A549 (cell line): ENCODE measurements at places on chromosomes 16 and 17.
A peak's percentile ranks its signal among the peaks of the same experiment; 100 is the strongest.

DNA sequence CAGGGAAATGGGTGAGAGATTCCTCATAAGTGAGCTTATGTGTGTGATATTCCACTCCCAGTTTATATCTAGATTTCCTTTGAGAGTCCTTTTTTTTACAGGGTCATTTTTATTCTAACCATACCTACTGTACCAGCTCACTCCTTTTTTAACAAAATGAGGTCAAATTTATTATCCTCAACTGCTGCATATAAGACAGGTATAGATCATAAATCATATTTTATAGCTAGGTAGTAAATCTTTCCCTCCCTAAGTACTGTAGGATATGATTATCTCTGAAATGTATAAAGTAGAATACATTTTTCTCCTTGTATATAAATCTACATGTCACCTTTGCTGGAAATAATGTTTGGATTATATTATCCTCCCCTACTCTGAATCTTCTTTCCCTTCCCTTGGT lies 31.5 kb downstream of the AP2B1 start:
- no peak for DNase-seq

DNA sequence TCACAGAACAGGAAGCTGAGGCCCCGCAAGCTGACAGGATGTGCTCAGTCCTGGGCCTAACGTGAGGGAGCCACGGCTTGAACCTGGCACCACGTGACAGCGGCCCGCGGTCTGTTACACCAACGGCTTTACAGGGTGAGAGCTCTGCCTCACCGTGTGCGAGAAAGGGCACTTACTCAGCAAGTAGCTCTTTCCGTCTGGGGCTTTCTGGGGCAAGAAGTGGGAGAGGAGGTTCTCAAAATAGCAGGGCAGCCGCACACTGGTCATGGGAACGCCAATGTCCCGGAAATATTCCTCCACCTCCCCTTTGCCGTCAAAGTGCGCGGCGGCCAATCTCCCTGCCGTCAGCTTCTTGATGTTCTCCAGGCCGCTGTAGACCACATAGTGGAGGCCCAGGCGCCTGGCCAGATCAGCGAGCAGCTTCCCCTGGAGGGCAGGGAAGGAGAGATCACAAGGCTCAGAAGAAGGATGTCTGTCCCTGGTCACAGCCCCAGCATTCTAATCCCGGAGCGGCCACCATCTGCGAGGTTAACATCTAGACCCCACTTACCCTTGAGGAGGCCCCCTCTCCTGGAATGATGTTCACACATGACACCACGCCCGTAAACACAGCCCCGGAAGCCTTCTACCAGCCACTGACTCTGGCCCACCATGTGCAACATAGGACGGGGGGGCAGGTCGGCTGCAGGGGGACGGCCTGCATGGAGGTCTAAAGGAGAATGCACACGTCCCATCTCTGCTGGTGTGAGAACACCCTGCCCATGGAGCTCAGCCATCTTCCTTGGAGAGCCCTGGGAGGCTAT lies 8.2 kb downstream of the NMRAL1 start:
- no peak for DNase-seq

- DNase-seq = no peak
These were observed 27.0 kb downstream of the POLR3E start for GRCh38 chr16:22323959-22324786.

GRCh38 chr16:70753228-70753627 lies 47.7 kb downstream of the VAC14 start:
- no peak for DNase-seq

DNA sequence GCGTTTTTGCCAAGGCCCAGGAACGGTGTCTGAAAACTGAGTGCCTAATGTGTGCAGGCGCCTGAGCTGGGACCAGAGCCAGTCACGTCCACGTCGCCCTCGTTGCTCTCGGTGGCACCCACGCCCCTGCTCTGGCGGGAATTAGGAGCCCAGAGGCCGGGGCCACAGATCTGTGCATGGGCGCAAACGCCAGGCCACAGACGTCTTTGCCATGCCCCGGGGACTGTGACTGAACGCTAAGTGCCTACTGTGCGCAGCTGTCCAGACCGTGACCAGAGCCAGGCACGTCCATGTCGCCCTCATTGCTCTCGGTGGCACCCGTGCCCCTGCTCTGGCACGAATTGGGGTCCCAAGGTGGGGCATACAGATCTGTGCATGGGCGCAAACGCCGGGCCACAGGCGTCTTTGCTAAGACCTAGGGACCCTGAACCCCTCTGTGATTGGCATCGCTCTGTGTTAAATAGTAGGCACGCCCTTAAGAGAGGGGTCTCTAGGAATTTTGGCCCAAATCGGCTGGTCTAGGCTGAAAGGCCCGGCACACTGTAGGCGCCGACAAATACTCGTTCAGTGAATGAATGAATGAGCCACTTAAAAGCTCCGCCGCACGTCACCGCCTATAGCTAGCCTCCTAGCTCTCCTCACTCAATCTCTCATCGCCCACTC lies 827 bp upstream of the UBALD1 start:
- DNase-seq = no peak

DNA sequence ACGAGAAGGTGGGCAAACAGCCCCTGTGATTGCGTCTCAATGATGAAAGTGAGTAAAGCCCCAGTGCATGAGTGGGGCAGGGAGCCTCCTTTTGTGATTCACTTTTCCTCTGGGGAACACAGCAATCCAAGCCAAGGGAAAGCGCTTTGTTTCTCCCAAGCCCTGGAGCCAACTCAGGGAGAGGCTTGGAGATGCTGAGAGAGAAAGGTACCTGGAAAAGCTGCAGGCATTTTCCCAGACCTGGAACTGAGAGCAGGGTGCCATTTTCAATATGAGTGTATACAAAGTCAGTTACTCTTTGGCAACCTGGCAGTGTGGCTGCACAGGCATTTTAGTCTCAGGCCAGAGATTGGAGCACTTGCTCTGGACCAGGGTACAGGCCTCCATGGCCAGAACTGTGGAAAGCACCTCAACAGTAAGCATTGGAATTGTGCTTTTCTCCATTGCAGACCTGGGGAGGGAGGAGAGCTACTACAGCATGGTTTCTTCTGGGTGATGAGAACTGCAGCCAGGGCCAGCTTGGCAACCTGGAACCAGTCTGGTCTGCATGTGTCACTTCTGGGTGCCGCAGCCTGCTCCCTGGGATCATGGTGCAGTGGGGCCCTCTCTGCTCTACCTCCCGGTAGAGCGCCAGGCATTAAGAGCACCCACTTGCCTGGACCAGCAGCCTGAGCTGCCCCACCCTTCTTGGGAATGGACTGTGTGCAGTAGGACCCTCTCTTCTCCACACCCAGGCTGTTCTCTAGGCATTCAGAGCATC lies 89.0 kb upstream of the CDH5 start:
- no peak for DNase-seq

DNA sequence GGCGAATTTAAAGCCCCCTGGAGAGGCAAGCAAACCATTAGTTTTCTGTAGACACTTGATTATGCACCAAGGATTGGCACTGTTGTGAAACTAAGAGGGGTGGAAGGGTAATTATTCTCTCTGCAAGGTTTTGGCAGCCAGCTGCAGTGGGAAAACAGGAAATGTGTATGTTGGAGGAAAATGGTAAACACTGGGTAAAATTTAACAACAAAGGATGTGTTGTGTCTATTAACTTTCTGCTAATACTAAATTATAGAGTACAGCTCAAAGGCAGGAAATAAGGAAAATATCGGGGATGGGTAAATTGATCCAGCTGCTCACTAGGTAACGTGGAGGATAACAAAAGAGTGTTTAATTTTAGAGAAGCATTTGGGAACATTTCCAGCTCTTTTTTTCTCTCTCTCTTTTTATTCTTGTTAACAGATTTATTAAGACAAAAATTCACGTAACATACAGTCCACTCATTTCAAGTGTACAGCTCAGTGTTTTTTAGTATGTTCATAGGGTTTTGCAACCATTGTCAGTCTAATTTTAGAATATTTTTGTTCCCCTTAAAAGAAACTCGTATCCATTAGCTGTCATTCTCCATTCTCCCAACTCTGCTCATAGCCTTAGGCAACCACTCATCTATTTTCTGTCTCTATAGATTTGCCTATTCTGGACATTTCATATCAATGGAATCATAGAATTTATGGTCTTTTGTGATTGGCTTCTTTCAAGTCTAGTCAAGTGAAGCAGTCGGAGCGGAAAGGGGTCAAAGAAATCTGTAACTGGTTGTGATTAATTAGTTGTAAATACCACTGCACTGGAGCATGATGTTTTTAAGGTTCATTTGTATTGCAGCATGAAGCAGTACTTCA lies 41.8 kb downstream of the TANGO6 start:
- DNase-seq = no peak

DNA sequence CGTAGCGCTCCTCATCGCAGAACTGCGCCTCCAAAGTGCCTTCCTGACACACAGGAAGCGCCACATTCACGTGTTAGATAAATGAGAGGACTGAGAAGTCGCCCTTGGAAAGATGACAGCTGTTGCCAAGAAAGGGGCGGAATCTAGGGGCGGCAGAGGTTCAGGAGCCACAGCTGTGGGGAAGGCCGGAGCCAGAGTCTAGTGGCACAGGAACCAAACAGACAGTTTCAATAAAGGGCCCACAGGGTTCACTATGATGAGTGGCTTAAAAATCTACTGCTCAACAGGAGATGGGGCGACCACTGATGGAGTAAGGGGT lies 4.7 kb downstream of the FLCN start:
- no peak for DNase-seq

GRCh38 chr16:85019659-85020245 lies 7.8 kb upstream of the KIAA0513 start:
- DNase-seq = no peak

DNA sequence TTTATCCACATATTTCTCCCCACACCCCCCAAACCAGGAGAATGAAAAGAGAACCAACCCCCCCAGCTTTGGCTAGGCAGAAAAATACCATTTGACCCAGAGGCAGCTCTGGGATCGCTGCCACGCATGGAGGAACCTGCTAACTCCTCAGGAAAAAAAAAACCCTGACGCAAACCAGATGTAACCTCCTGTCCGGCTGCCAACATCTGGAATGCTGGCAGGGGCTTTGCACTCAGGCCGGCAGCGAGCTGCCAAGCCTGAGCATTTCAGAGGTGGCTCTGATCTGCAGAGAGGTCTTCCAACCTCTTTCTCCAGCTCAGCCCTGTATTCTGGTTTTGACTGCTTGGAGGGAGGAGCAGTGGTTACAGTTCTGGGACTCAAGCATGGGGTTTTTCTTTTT lies 8.2 kb downstream of the IGFBP4 start:
- no peak for DNase-seq

DNA sequence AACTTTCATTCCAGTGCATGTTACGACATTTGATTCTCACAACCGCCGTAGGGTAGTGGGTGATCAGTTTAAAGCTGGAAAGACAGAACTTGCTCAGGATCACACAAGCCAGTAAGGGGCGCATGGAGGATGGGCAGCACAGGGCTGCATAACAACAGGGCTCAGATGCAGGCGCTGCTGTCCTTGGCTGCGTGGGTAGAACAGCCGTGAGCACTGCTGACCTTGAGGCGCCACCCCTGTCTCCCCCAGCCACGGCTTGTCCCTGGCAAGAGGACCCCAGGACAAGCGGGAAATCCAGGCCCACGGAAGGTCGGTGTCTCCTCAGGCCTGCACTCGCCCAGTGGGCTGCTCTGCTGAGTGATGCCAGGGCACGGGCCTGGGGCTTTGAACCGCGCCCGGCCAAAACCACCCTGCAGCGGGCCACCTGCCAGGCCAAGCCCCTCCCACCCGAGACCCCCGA lies 84.7 kb downstream of the LMF1 start:
- no peak for DNase-seq

- DNase-seq = peak; percentile 67
These were observed 23.1 kb upstream of the DNAH17 start for GRCh38 chr17:78600181-78600721.

- no peak for DNase-seq
These were observed 1.6 kb downstream of the USP31 start for GRCh38 chr16:23147666-23148065.

DNA sequence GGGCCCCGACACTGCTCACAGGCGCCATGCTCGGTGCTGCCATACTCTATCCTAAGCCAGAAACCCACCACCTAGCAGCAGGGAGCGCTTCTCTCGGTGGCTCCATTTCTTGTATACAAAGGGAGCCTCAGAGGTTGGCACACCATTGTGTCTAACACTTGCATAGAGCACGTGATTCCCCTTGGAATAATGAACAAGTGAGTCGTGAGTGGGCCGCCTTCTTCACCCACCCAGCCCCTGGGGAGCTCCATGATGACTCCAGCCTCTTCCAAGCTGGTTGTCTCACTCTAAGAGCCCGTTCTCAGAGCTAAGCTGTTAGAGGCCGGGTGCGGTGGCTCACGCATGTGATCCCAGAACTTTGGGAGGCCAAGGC lies 82.3 kb upstream of the ZNF469 start:
- DNase-seq = no peak

- DNase-seq = no peak
These were observed 193.6 kb downstream of the AATF start for GRCh38 chr17:37142294-37142896.

DNA sequence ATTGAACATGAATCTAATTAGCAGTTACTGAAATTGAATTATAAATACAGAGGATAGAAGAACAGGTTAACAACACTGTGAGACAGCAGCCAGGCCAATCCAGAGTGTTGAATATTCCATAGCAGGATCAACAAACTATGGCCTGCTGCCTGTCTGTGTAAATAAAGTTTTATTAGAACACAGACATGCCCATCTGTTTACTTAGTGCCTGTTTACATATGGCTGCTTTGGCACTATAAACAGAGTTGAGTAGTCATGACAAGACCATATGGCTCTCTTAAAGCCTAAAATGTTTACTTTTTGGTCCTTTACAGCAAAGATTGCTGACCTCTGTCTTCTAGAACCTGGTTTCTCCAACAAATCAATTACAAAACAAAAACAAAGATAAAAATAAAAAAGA lies 115.4 kb upstream of the CDC42EP4 start:
- DNase-seq = peak; percentile 59

- DNase-seq = no peak
These were observed 105.6 kb downstream of the SEC14L1 start for GRCh38 chr17:77246110-77247047.

DNA sequence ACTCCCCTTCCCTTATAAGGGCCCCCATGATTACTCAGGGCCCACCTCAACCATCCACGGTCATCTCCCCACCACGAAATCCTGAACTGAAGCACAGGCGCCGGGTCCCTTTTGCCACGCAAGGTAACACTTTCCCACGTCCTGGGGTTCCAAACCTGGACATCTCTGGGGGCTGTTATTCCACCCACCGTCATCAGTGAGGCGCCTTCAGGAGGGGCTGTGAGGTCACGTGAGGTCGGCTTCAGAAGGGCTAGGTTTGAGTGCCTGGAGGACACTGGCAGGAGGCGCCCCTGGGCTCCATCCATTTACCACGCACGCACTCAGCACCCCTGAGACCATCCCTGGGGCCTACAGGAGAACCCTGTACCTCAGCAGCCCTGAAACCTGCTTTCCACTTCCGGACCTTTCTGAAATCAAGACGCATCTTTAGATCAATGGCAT lies 4.1 kb downstream of the CD2BP2 start:
- DNase-seq = no peak

GRCh38 chr16:72203401-72203800 lies 31.4 kb upstream of the PMFBP1 start:
- DNase-seq = no peak
